ENCODE measurements at places on chromosomes 6 and 20. TPM values are rescaled to one million over a fixed set of nuclear protein-coding genes. Genes with fewer than 3 reads are reported as not detected.

The POM121L2 gene
- 0.02 TPM for polyA plus RNA-seq

The PGM3 gene
- polyA plus RNA-seq: 16.8 TPM

The TRIM40 gene
- not detected for polyA plus RNA-seq

The KIF13A gene
- 38.0 TPM for polyA plus RNA-seq

The BTN1A1 gene
- polyA plus RNA-seq: 0.05 TPM

The EYA2 gene
- polyA plus RNA-seq: 0.54 TPM

The LY6G5B gene
- 11.4 TPM for polyA plus RNA-seq

The FOXA2 gene
- not detected for polyA plus RNA-seq

The MYT1 gene
- not detected for polyA plus RNA-seq

The SCRT2 gene
- not detected for polyA plus RNA-seq

The TEAD3 gene
- polyA plus RNA-seq: 27.1 TPM

The GABRR1 gene
- not detected for polyA plus RNA-seq

The CD93 gene
- 10.0 TPM for polyA plus RNA-seq

The TGM3 gene
- polyA plus RNA-seq: 0.04 TPM

Measured in ovary (tissue), 10 donors.